Activated naive CD8-positive, alpha-beta T cell treated with anti-CD3 and anti-CD28 coated beads, Interleukin-2, amount 50 U/mL, for 16 hours (primary cell): ENCODE measurements at places on chromosomes 1 and 21.

- no peak for DNase-seq
These were observed 44.8 kb downstream of the DPYD start for GRCh38 chr1:97875996-97876395.

DNA sequence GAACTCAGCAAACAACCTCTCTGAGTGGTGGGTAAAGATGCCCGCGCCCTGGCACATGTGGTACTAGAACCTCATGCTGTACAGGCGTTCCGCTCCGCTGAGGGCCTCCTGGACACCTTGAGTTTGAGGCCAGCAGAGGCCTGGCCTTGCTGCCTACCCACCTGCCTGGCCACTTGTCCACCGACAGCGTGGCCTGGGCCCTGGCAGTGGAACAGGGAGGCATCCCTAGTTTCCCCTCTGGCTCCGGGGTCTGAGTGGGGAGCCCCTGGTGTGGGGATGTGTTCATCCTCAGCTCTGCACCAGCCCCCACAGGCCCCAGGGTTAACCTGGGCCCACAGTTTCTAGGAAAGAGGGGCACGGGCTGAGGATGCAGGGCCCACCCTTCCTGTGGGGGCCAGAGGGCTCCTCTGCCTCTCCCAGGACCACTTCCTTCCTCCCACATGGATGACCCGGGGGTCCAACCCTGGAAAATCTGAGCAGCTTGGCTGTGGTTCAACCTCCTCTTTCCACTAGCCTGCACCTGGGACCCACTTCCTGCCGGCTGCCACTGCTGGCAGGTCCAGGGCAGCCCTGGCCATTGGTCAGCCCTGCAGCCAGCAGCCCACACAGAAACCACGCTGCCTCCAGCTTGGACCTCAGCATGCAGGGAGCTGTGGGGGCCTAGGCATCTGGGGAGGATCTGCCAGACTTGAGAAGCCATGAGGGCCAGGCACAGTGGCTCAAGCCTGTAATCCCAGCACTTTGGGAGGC lies 53.3 kb upstream of the COL18A1 start:
- DNase-seq = no peak

DNA sequence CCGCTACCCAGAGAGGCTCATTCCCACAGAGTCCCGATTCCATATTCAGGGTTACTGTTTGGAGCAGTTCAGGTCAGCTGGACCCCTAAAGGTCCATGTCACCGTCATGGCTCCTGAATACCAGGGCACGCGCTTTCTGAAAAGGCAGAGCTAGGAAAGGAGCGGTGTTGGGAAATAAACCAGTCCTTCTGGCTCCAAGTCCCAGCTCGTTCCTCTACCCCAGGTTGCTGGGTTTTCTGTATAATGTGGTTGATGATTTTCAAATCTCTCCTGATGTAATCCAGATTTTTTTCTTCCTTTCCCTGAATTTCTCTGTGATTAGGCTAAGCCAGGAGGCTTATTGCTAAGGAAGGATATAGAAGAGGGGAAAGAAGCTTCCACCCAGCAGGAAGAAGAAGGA lies 14.0 kb upstream of the PKP1 start:
- DNase-seq = no peak

DNA sequence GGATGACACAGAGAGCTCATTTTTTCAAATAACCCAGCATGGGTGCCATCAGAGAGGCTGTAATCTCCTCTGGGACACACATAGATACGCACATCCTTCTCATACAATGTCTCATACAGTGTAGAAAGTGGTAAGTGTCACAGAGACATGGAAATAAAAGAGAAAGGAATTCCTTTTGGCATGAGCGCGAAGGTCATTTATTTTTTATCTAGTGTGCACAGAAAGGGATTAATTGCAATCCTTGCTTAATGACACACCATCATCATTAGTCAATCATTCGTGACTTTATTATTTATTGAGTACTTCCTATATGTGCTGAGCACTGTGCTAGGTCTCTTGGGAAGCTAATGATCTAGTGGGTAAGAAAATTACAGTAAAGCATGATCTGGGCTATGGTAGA lies 5.0 kb downstream of the ZSCAN20 start:
- DNase-seq = no peak

- DNase-seq = no peak
These were observed 266.2 kb downstream of the NTNG1 start for GRCh38 chr1:107407011-107407410.

- DNase-seq = no peak
These were observed 25.7 kb downstream of the LAMB3 start for GRCh38 chr1:209626346-209627026.

GRCh38 chr1:66999640-67000400 lies 54.1 kb downstream of the SLC35D1 start:
- no peak for DNase-seq

DNA sequence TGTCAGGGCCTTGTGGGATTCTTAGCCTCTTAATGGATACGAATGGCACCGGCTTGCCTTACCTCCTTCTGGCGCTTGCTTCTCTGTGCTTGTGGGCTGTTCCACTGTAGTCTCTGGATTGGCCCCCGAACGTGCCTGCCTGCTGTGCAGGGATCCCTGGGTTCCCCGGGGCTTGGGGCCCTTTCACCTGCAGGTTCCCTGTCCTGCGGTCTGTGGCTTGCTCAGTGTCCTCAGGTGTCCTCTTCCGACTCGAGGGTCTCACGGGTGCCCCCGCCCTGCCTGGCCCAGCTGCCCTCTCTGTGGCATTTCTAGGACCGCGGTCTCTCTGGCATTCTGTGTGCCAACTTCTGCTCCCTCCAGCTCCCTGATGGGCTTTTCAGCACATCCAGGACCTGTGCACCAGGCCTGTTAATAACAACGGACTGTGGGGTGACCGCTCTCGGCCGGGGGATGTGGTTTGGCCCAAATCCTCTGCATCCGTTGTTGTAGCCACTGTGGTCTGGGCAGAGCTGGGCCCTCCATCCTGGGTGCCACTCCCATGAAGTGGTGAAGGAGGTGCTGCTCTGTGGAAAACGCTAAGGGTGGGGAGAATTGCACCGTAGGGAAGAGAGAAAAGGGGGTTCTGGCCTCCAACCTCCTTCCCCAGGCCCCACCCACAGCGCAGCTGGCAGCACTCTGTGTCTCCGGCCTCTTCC lies 12.4 kb downstream of the COL18A1 start:
- no peak for DNase-seq
